Cortex of kidney (tissue), 1 donor: ENCODE measurements at places on chromosomes 2 and 18.
A peak's percentile ranks its signal among the peaks of the same experiment; 100 is the strongest.

DNA sequence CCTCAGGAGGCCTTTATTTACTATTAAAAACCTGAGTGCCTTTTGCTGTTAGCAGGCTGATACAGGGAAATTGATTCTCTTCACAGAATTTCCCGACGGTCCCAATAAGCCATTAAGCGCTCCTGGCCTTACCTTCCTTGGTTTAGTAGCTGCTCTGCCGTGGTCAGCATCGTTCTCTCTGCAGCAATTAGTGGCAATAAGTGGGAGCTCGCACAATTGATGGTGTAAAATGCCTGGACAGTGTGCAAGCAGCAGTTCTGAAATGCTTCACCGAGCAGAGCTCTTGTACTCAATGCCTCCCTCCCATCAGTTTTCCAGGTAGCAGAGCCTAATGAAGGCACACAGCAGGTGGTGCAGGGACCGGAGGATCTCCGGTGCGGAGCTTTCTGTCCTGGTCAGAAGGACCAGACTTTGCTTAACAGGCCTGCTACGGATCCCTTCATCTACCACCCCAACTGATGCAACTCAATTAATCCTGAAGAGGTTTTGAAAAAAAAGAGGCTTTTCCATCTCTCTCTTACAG, 1.1 kb upstream of the LINC00305 start:
- DNase-seq: no peak

DNA sequence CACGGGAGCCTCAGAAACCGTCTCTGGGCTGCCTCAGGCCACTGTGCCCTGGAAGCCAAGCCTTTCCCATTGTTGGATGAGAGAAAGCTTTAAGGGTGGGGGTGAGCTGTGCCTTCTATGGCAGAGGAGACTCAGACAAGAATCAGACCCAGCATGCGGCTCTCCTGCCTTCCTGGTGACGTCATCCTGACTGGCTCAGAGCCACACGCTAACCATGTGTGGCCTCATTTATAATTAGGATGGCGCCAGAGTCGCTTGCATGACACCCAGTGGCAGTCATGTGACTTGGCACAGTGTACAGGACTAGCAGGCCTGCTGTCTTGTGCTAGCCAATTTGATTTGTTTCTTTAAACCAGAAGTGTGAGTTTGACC, 99.1 kb downstream of the SH3BP4 start:
- no peak for DNase-seq

DNA sequence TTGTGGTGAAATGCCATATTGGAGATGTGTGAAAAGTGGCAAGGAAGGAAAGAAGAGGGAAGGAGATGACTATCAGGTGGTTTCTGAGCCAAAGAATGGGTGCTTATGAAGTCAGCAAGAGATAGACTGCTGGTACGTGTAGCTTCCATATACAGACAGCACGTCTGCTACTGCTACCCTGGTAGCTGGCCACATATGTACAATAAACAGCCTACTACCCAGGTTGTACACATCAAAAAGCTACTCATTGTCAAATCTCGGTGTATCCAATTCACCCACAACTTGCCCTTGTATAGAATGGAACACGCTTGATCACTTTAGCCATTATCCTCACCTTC, 761.8 kb downstream of the LRRTM4 start:
- DNase-seq: no peak

DNA sequence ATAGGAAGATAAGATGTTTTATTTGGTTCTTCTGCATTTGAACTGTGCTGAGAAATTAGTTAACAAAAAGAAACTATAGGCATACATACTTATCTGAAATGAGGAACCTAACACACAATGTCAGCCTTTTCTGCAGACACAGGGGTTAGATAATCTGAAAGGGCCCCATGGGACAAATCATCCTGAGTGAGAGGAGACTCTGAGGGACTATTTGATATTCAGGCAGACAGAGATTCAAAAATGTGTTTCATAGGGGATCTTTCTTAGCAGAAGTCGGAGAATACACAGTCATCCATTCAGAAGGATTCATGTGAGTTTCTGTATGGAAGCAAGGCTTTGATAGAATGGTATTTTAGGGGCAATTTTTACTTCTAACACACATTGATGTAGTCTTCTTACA, 79.1 kb downstream of the NCKAP5 start:
- DNase-seq: no peak

DNA sequence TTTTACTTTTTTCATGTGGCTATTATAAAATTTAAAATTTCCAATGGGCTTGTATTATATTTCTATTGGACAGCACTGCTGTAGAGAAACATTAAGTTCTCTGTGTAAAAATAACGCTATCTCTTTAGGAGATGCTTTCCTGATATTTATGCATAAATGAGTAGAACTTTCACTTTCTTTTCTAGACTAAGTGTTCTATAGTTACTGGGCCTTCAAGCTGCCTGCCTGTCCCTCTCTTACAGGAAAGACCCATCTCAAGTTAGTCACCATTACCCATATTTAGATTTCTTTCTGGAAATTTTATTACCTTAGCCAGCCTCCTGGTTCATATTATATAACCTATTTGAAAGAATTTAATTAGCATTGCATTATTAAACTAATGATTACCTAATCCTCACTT, 4.8 kb downstream of the ITGA4 start:
- DNase-seq: no peak

DNA sequence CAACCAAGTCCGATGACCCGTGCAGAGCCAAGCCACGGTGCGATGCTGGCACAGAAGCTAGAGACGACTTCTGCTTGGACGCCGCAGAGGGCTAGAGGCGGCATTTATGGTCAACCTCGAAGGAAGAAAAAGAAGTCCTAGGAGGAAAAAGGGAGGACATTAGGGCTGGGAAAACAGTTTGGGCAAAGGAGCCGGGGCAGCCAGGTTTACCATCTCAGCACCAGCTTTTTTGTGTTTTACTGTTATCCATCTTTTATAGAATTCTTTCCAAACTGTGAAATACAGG, 643 bp upstream of the DTNB start:
- DNase-seq: no peak

DNA sequence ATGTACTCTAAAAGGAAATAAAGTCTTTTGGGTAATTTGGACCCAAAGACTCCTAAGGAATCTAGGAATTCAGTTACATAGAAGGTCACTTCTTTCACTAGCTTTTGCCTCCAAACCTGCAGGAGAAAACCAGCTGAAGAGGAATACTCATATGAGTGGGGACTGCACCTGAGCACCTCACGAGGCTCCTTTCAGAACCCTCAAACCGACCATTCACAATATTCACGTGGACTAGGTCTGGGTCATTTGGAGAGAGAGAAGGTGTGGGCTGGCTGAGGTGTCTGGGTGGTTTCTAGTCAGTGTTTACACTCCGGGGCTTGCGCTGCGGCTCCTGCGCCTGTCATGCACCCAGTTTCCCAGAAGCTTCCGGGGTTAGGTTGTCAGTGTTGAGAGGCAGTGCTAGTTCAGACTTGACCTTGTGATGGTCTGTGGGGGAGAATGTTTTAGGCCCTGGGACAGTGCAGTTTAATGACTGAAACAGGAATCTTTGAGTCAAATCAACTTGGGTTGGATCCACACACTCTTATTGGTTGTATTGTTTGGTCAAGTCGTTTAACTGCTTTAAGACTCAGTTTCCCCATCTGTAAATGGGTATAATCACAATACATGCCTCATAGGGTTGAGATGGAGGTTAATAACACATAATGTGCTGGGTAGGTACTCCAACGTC, 78.4 kb downstream of the LIMS1 start:
- no peak for DNase-seq

GRCh38 chr2:168992026-168992425, 39.1 kb downstream of the ABCB11 start:
- no peak for DNase-seq

GRCh38 chr18:58796220-58796619, 68.5 kb upstream of the ZNF532 start:
- DNase-seq: no peak

- DNase-seq: peak; percentile 82
Measured at GRCh38 chr2:231707625-231707926, 749 bp upstream of the PTMA start.

- no peak for DNase-seq
Measured at GRCh38 chr18:24633121-24633520, 172.7 kb downstream of the HRH4 start.

- no peak for DNase-seq
Measured at GRCh38 chr2:47535996-47536395, 133.0 kb downstream of the MSH2 start.

DNA sequence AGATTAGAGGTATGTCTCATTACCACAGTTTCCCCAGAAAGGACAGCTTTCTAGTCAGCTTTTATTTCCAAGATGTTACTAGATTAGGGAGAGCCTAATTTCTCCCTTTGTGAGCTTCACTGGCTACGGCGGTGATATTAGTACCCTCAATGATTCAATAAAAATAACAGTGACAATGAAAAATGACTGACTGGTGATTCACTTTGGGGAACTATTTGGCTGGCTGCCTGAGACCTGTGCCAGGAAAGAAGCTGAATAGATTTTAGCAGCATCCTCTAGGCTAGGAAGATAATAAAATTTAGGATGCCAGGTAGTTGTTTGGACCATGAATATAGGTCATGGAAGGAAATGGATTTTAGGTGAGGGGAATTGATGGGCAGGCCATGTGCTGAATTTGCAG, 178.7 kb downstream of the FMNL2 start:
- no peak for DNase-seq

GRCh38 chr2:238777369-238778067, 70.4 kb upstream of the TWIST2 start:
- no peak for DNase-seq

- no peak for DNase-seq
Measured at GRCh38 chr2:105455488-105456003, 56.7 kb upstream of the FHL2 start.

DNA sequence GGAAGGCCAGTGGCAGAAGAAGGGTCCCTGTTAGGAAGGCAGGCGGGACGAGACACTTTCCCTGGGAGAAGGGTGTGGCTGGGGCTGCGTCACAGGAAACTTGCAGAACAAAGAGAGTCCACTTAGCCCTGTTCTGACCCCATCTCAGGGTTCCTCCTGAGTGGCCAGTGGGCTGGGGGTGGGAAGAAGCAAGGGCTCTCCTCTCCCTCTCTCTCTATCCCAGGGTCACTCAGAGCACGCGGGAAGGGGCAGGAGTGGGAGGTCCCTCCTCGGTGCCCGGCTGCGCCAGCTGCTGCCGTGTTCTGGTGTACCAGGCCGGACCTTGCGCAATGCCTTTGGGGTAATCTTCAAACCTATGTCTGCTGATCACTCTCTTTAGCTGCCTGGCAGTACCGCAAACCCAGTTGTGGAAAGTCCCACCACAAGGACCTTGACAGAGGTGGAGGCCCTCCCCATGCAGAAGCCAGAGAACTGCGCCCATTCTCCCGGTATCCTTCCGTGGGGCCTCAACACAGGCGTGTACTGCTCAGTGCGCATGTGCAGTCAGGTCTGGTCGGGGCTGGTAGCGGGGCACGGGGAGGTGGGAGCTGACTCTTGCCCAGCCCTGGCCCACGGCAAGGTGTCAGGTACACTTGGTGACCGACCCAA, 47.8 kb upstream of the ST3GAL5 start:
- no peak for DNase-seq

- no peak for DNase-seq
Measured at GRCh38 chr2:97995026-97995733, 568 bp downstream of the TMEM131 start.

DNA sequence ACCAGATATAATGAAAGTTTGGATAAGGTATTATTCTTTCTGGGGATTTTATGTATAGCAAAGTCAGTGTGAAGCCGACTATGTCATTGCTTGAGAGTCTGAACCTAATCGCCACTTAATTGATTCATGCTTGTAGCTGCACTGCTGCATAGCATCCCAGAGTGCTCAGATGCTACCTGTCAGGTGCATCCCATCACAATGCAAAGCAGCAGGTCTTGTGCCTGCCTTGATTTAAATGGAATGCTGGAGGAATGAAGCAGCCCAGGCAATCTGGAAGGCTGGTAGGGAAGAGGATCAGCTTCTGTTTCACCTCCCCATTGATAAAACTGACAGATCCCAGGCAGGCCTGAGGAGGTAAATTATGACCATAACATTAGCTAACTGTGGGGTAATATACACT, 40.4 kb upstream of the ATIC start:
- DNase-seq: no peak

DNA sequence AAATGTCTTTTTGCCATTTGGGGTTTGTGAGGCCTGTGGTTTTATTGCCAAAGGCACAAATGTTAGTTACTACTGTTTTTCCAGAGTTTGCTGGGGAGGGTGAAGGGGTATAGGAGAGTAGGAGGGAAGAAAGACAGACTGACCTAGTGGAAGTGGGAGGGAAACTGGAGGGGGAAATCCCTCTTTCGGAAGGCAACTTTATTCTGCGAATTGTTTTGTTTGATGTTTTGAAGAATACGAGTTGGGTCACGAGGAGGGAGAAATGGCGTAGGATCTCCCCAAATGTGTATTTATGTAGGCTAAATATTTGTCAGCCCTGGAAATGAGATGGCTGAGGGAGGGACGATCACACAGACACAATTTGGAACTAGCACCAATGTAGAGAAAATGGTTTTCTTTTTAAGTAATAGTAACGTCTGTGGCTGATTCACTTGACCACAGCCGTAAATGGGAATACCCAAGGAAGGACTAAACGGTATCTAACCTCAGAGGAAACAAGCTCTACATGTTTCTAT, 172.3 kb downstream of the ICOS start:
- DNase-seq: no peak

GRCh38 chr2:55581435-55581834, 36.0 kb downstream of the PPP4R3B start:
- no peak for DNase-seq

DNA sequence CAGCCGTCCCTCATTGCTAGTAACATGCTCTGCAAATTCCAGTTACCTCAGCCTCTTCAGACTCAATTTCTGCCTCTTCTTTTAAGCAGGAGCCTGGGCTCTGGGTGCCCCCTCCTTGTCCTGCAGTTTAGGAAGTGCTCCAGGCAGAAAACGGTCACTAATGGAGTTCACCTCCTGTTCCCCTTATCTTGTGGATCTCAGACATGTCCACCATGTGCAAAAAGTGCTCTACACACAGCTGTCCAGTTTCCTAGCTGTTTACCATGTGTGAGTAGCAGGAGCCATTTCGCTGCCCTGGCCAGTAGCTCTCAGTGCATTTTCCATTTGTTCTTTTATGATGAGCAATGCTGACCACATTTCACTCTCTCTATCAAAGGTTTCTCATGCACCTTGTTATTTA, 4.9 kb downstream of the SH3YL1 start:
- DNase-seq: no peak

DNA sequence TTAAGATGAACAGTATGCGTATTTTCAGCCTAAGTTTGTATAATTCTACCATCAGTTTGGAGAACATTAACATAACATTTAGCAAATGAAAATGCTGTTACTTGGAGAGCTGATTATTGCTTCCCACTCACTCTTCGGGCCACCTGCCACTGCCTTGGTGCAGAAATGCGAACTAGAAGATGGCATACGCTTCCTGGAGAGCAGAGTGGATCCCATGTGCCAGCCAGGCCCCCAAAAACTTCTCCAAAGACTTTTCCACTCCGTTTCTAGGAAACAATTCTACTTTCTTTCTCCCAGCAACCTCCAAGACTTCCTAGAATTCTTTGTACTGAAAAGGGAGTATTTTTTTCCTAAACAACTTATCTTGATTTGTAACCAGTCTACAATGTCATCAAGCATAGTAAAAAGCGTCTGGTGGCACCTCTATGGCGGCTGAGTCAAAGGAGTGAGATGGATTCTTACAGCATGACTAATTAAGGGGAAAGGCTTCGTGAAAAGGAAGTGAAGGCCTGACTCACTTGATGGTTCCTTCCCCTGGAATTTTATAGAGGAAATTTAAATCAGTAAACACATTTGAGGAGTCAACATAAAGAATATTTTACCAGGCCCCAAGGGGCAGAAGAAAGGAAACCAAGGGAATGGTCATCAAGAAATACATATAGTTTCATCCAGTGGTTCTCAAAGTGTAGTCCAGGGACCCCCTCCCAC, 36.6 kb downstream of the FEZ2 start:
- DNase-seq: no peak

- no peak for DNase-seq
Measured at GRCh38 chr2:62396880-62397279, 109.1 kb downstream of the TMEM17 start.
